ENCODE measurements at places on chromosomes 13 and 19. TPM values are rescaled to one million over a fixed set of nuclear protein-coding genes. Genes with fewer than 3 reads are reported as not detected.

SSBP4 gene
- total RNA-seq, result 154 TPM

PEX11G gene
- 1.2 TPM for total RNA-seq

- DNase-seq, result no peak
- H3K4me3 ChIP-seq, result no peak overlapping the region
- no peaks in the 10 kb centered on the region for H3K36me3 ChIP-seq
- H3K4me1 ChIP-seq, result peaks cover 15% of the 10 kb centered on the region
Measured at GRCh38 chr13:29918845-29919244, 68.4 kb upstream of the UBL3 start.

DNA sequence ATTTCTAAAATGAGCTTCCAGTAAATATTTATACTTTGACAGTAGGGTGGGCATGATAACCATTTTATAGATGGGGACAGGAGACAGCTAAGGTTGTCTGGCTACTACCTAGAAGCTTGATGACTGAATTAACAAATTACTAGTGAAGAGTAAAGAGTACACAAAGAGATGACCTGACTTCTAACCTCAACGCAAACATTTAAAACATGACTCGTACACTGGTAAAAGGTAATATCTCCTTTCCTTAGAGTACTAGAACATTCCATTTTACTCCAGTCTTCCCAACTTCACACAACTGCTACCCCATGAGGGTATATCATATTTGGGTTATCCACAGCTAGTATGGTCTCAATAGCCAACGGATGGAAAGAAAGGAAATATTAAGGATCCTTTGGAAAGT, 258.9 kb downstream of the FOXO1 start:
- no peaks in the 10 kb centered on the region for H3K27me3 ChIP-seq
- peaks cover 4% of the 10 kb centered on the region for H3K4me1 ChIP-seq
- no peak overlapping the region for H3K27ac ChIP-seq
- DNase-seq, result no peak
- H3K36me3 ChIP-seq, result peaks cover 2% of the 10 kb centered on the region
- H3K4me3 ChIP-seq, result no peak overlapping the region

DNA sequence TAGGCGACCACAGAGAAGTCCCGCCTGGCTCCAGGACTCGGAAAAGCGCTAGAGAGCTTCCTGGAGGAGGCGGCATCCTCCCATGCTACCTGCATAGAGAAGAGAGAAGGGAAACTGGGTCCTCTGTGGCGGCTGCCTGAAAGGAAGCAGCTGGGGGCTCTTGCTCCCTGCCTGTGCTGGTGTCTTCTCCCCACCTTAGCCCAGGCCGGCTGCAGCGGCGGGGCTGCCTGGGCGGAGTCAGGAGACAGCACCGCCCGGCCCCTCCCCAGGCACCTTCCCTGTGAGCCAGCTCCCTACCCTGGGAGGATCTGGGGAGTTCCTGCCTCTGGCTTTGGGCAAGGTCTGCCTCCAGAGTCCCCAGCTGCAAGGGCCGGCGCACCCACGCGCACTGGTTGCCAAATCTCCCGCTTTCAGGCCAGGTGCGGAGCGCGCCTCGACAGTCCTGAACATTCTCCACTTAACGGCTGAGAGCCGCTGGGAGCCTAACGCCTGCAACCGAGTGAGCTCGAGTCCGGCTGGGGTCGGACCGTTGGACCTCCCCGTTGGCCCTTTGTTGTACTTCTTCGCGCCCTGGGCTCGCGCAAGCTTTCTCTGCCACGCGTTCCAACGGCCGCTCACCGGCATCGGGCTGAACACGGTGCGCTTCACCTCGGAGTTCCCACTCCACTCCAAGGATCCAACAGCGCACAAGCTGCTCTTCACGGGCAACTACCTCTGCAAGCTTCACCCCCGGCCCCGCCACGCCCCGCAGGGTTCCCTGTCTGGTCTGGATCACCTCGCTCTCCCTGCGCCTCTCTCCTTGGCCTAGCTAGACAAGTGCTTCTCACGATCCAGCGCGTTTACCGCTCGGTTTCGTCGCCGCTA, 21.8 kb upstream of the ZNF30 start:
- peaks cover 2% of the 10 kb centered on the region for H3K36me3 ChIP-seq
- no peak overlapping the region for H3K27ac ChIP-seq
- no peak for DNase-seq
- peaks cover 31% of the 10 kb centered on the region for H3K27me3 ChIP-seq

DNA sequence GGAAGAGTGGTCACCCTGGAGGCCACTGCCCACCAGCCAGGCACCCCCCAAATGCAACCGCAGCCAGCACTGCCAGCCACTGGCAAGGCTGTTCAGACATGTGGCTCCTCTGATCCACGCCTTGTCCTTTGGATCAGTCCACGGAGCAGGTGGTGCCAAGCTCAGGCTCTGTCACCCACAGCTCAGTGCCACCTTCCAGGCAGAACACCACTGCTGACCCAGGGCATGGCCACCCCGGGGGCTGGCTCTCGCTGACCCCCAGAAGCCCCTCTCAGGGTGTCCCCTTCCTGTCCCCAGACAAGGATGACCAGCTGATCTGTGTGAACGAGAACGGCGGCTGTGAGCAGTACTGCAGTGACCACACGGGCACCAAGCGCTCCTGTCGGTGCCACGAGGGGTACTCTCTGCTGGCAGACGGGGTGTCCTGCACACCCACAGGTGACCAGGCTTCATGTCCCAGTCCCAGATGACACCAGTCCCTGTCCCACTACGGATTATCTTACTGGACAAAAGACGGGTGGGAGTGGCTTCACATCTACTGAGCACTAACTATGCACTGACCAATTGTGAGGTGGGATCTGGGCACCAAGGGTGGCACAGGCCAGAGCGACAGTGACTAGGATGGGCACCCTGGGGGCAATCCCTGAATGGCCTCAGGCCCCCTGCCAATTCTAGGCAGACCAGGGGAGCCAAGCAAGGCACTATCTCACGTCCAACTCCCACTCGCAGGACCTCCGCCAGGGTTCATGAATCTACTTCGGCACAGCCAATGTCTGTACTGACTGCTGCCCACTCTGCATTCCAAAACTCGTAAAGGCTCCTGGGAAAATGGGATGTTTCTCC, 7.0 kb upstream of the F10 start:
- no peaks in the 10 kb centered on the region for H3K36me3 ChIP-seq
- no peak overlapping the region for H3K27ac ChIP-seq
- no peaks in the 10 kb centered on the region for H3K4me1 ChIP-seq
- no peak overlapping the region for H3K4me3 ChIP-seq
- H3K27me3 ChIP-seq, result peaks cover 5% of the 10 kb centered on the region

- H3K36me3 ChIP-seq, result peaks cover 54% of the 10 kb centered on the region
- no peak for DNase-seq
- H3K27ac ChIP-seq, result no peak overlapping the region
- no peaks in the 10 kb centered on the region for H3K27me3 ChIP-seq
- peaks cover 22% of the 10 kb centered on the region for H3K4me1 ChIP-seq
- H3K4me3 ChIP-seq, result no peak overlapping the region
Measured at GRCh38 chr19:41577144-41577830, 1.3 kb downstream of the CEACAM21 start.

- no peaks in the 10 kb centered on the region for H3K4me1 ChIP-seq
- H3K27me3 ChIP-seq, result no peaks in the 10 kb centered on the region
- no peaks in the 10 kb centered on the region for H3K36me3 ChIP-seq
- H3K27ac ChIP-seq, result no peak overlapping the region
- DNase-seq, result no peak
- no peak overlapping the region for H3K4me3 ChIP-seq
Measured at GRCh38 chr13:95327190-95327589, 25.9 kb upstream of the ABCC4 start.

DNA sequence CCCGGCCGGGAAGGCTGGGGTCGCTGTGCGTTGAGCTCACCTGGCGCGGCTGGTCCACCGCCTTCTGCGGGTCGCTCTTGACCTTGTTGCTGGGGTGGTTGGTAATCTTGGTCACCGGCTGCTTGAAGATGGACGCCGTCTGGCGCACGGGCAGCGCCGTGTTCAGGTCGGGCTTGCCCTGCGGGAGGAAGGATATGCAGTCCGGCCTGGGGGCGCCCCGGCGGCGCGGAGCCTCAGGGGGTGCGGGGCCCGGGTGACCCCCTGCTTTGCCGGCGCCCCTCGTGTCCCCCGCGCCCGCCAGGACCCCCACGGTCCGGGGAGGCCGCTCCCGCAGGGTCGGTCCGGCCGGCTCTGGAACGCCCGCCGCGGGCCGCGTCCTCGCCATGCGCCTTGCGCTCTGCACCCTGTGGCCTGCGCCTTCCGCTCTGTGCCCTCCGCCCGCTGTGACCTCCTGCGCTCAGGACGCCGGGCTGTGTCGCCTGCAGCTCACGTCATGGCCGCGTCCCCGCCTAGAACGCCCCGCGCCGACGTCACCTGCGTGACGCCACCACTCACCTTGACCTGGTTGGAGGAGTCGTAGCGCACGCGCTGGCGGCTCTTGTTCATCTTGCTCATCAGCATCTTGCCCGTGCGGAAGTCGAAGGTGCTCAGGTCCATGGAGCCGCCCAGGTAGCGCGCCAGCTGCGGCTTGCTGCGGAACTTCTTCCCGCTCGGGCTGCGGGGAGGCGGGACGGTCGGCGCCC, 8.0 kb downstream of the MBD3 start:
- DNase-seq, result no peak
- no peak overlapping the region for H3K4me3 ChIP-seq
- no peaks in the 10 kb centered on the region for H3K27me3 ChIP-seq
- peaks cover 35% of the 10 kb centered on the region for H3K36me3 ChIP-seq
- H3K27ac ChIP-seq, result no peak overlapping the region

- peak overlapping the region; percentile 26 for H3K27ac ChIP-seq
- no peak overlapping the region for H3K4me3 ChIP-seq
- peaks cover 2% of the 10 kb centered on the region for H3K36me3 ChIP-seq
- DNase-seq, result no peak
Measured at GRCh38 chr13:30789166-30789862, 54.0 kb downstream of the ALOX5AP start.

GRCh38 chr13:106473154-106473553, 62.3 kb downstream of the EFNB2 start:
- no peak overlapping the region for H3K27ac ChIP-seq
- H3K4me3 ChIP-seq, result no peak overlapping the region

DNA sequence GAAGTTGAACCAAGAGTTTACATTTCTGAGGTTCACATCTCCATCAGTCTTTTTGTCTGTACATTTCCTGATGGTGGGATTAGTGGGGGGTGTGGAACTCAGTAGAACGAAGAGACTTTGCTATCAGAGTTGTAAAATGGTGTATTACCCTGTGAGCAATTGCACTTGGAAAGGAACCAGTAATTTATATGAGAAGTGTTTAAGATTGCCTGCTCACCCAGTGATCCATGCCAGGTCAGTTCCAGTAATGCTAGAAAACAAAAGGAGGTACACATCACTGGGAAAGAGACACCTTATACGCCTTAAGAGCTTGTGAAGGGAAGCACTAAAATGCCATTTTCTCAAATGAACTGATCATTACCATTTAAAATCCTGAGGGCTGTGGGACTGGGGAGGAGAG, 7.5 kb upstream of the DACH1 start:
- peaks cover 18% of the 10 kb centered on the region for H3K27me3 ChIP-seq
- H3K4me1 ChIP-seq, result peaks cover 3% of the 10 kb centered on the region
- no peak overlapping the region for H3K4me3 ChIP-seq

DNA sequence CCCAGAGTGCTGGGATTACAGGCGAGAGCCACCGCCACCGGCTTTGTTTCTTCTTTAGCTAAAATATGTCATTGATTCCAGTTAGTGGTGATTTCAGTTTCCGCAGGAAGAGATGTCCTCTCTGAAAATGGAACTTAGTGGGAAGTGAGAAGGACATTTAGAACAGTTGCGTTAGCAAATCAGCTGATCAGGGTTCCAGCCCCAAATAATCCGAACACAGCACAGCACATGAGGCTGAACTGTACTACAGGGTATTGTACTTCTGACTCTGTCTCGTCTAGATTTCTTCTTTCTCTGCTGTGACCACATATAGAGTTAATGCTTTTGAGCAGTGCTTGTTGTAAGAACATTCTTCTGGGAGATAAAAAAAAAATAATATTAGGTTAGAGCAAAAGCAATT, 314.4 kb downstream of the MYO16 start:
- no peaks in the 10 kb centered on the region for H3K4me1 ChIP-seq
- no peak overlapping the region for H3K27ac ChIP-seq
- no peak for DNase-seq
- no peaks in the 10 kb centered on the region for H3K36me3 ChIP-seq

- DNase-seq, result no peak
- no peak overlapping the region for H3K27ac ChIP-seq
- H3K4me1 ChIP-seq, result peaks cover 28% of the 10 kb centered on the region
- H3K36me3 ChIP-seq, result peaks cover 19% of the 10 kb centered on the region
Measured at GRCh38 chr19:17091758-17092333, 16.3 kb downstream of the MYO9B start.

DNA sequence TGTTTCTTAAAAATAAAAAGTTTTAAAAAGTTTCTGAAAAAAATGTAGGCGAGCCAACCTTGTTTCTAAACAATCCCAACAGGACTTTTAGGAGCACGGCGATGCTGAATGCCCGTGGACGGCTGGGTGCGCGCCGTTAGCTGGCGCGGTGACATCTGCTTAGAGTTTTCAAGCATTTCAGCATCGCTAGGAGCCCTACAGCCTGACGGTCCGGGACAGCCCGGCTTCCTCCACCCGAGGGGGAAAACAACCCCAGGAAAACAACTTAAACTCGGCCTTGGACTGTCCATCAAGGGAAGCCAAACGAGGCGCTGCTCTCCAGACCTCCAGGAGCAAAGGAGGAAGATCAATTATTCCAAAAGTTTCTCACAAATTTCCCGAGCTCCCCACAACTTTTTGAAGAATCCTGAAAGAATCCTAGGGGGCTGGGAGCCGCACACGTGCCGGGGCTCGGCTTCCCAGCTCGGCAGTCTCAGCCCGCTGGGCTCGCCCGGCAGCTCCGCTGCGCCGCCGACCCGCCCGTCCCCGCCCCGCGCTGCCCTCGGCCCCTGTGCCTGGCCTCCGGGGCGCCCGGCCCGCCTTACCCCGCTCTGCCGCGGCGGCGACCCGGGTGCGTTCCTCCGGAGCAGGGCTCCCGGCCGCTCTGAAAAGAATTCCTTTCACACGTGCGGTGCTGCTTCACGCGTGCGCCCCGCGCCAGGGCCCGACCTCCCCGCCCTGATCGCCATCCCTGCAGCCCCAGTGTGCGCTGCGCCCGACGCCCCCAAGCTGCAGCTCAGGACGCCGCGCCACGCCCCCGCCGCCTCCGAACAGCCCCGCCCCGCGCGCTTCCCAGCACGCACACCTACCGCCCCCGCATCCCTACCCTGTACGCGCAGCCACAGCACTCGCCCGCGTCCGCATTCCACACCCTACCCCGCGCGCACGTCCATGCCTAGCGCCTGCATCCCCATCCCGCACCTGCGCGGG, at the start of gene GJA3:
GJA3 (minus strand) TSS at position 747 of the 969 bp plus-strand sequence. CDS start 17,764 bp downstream, outside the sequence.
- peak within 1 kb of the TSS; percentile 86 for H3K4me3 ChIP-seq
- peaks cover 55% of the 10 kb centered on the region for H3K27me3 ChIP-seq
- peak; percentile 86 for DNase-seq
- peaks cover 1% of the 10 kb centered on the region for H3K36me3 ChIP-seq
- H3K4me1 ChIP-seq, result peaks cover 18% of the 10 kb centered on the region
